ENCODE measurements at places on chromosomes 7 and 10.

GRCh38 chr7:2198760-2199159 lies 34.0 kb downstream of the MAD1L1 start:
- no peak for DNase-seq

- DNase-seq = no peak
Measured at GRCh38 chr7:88985295-88985694, 189.8 kb upstream of the TEX47 start.

DNA sequence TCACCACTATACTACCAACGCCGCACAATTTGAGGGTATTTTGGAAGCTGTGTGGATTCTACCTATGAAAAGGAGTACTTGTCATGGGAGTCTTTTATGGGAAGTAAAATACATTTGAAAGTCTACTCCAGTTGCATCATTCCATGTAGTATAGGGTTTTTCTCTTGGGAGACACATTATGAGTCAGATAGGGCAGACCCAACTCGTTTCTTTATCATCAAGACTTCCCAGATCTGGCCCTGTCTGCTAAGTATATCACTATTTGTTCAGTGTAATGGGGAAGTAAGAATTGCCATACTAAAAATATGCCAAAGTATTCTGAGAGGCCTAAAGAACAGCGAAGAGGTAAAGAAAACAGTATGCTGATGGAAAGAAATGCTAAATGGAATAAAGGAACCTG lies 144.2 kb downstream of the SPAG6 start:
- DNase-seq = peak; percentile 69

GRCh38 chr10:3775696-3776551 lies 9.1 kb downstream of the KLF6 start:
- peak; percentile 51 for DNase-seq

- no peak for DNase-seq
Measured at GRCh38 chr10:98209441-98209840, 58.6 kb downstream of the LOXL4 start.

DNA sequence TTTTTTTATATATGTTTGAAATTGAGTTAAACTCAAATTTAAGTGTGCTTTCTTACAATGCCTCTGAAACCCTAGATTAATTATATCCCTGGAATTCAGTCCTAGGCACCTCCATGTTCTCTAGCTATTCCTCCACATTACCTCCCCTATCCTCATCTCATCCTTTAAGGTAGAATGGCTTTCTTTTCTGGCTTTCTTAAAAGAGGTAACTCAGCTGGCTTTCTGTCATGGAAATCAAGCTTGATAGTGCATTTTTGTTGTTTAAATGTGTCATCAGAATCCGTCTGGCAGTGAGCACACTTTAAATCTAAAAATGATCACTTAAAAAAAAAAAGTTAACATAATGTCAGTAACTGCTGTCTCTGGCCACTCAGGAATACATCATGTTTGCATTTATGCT lies 42.2 kb downstream of the AHR start:
- DNase-seq = no peak

- DNase-seq = no peak
Measured at GRCh38 chr7:6154542-6155404, 117.7 kb downstream of the CYTH3 start.

DNA sequence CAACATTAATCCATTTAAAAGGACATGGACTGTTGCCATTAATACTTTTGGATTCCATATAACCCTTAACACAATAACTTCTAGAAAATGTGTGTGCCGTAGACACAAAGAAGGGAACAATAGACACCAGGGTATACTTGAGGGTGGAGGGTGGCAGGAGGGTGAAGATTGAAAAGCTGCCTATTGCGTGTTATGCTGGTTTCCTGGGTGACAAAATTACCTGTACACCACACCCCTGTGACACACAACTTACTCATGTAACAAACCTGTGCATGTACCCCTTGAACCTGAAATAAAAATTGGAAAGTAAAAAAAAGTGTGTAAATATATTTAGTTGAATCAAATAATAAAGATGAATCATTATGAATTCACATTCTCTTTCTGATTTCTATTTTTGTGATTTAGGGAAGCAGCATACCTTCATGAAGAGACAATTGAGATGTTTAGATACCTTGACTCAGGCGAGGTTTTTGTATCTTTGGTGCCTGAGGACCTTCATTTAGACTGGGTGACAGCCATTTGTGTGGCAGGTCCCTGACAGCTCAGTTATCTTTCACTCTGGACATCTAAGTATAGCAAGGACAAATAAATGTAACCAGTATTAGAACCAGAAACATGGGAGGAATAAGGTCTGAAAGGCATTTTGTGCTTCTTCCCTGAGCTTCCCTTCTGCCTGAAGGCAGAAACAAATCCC lies 28.7 kb downstream of the GIMAP8 start:
- no peak for DNase-seq
